Epithelial cell of prostate (primary cell): ENCODE measurements at places on chromosomes 12 and 14.
A peak's percentile ranks its signal among the peaks of the same experiment; 100 is the strongest.

GRCh38 chr14:102182190-102182589 is 42.5 kb downstream of the WDR20 start:
- no peak for DNase-seq

GRCh38 chr12:8844665-8845064 is 22.2 kb downstream of the A2ML1 start:
- no peak for DNase-seq

GRCh38 chr14:50047274-50047676 is 69.1 kb downstream of the VCPKMT start:
- DNase-seq: no peak

DNA sequence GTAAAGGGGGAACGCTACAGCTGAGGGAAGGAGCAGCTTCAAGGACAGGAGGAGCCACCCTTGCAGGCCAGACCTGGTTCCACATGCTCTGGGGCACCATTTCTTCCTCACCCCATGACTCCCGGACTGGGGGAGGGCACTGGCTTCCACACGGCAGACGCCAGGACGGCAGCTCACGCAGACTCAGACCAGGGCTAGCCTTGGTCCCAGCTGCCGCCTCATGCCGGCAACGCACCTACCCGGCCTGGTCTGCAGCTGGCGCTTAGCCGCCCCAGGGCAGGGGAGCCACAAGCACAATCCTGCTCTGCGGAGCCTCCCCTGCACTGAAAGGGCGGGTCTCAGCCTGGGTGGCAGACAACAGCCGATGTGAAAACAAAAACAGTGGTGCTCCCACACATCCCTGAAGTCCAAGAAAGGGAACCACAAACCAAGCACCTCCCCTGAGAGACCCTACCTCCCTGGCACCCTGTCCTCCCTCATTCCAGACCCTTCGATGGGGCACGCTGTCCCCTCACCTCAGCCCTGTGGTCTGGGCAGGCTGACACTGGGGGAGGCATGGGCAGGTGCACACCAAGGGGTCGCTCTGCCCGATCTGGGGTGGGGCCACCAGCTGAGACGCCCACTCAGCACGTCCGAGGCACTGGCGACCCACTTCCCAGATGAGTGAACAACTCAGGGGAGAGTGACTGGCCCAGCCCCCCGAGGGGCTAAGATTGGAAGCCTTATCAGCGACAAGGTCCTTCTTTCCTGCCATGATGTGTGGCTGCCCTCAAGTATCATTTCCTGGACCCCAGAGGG is 65.0 kb downstream of the CHGA start:
- no peak for DNase-seq

- peak; percentile 27 for DNase-seq
Observed at GRCh38 chr12:107748472-107748871, 12.5 kb downstream of the PRDM4 start.

DNA sequence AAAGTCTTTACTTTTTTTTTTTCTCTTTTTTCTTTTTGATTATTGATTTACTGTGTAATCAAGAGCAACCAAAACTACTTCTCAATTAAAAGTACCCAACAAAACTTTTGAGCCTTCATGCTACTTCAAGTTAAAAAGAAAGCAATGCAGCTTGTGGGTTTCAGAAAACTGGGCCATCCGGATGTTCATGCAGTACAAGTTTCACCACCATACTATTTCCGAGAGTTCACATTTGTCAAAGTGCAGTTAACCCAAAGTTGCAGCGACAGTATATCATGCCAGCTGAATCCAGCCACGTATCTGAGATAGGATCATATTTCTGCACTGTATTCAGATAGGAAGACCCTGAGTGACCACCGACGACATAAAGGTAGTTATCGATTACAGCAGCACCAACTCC is 33.0 kb downstream of the KLHL28 start:
- no peak for DNase-seq

GRCh38 chr12:57086493-57087009 is 2.4 kb upstream of the NAB2 start:
- DNase-seq: no peak

DNA sequence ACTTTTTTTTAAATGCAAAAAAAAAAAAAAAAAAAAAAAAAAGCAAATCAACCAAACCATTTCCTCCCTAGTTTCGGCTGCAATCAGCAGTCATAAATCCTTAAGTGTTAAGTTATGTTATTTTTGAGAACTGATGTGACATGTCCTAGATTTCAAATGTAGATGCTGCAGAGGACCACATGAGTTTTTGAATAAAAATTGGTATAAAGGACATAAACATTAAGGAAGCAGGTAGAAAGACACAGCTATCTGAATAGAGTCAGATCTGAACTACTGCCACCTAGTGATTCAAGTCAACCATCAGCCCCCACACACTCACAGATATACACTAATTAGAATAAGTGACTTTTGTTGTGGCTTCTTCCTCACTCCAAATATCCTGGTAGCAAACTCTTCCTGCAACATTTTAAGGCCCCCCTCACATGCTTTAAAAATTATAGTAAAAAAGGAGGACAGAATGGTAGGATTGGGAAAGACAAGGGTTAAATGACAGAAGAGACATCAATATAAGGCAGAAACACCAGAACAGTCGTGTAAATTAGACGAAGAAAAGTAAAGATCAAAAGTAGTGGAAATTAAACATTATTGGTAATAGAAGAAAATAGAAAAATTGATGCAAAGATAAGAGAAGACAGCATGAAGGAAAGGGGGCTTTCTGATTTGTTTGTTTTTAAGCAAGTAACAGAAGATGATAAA is 394.5 kb upstream of the ATP2B1 start:
- no peak for DNase-seq

DNA sequence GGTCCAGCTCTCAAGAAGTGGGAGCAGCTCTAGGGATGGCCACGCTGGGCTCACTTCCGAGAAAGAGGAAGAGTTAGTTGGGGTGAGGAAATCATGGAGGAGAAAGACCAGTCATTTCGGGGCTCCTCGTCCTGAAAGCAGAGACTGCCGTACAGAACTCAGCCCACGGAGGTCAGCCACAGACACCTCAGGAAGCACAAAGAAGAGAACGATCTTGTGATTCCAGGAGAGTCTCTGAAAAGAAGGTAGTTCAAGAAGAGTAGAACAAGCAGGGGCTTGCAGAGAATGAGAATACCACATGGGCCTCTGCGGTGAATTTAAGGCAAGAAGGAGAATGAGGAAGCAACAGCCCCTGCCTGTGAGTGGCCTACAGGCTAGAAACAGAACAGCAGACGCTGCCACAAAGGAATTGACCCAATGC is 311.9 kb downstream of the CACNA1C start:
- DNase-seq: no peak

DNA sequence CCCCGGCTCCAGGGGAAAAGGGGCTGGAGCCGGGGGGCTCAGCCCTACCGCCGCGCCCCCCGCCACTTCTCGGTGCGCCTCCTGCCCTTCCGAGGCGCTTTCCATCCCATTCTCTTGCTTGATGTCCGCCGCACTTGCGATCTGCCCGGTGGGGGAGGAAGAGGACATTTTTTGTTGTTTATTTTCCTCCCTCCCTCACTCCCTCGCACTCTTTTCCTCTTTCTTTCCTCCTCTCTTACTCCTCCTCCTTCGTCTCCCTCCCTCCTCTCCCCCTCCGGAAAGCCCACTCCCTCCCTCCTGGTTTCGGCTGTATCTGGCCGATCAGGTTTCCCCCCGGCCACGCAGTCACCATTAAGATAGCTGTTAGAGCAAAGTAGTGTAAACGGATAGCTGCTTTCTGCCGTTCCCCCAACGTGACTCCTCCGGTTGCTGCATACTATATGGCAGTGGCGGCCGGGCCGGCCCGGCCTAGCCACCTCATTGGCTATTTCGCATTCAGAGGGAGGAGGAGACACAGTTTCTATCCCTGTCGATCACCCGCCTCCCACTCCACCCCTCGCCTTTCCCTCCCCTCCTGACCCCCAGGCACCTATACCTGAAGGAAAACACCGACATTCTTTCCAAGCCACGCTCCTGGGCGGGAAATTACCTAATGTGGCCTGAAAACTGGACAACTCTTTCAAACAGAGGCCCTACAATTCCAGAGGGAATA is at the start of gene SIX4:
SIX4 (minus strand) TSS at position 445 of the 712 bp plus-strand sequence; CDS start at position 168, 277 bp downstream.
- no peak for DNase-seq
